ENCODE measurements at places on chromosomes 3 and 15. TPM values are rescaled to one million over a fixed set of nuclear protein-coding genes. Genes with fewer than 3 reads are reported as not detected.

DNA sequence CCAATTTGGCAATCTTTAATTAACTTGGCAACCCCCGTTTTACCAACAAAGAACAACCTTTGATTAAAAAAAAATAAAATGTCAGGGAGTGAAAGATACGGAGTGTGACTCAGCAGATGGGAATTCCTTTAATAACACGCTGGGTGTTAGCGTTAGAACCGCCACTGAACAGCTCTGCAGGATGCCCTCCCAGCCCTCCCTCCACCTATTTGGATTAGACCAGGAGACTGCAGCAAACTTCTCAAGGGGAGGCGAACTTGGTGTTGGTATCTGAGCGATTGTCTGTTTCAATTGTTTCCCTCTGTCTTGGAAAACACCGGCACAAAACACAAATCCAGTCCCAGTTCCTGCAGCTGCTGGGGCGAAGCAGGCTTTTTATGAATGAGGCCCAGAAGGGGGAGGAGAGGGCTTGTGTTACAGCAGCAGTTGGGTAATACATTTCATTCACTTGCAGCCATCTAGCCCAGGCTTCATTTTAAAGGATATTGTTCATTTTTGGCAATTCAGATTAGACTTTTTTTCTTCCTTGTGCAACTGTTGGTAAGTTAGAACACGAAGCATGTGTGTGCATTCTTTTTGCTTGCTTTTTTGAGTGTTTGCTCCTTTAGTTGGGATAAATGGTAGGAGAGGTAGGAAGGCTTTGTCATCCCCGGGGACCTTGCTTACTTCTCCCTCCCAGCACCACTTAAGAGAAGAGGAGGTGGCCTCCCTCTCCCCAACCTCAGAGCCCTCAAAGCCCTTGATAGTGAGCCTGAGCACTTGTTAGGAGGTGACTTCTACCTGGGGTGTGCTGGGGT is 152.3 kb downstream of the IGF1R start:
- peak; percentile 87 for DNase-seq

The SEMA3G gene
- 19.1 TPM for polyA plus RNA-seq

DNA sequence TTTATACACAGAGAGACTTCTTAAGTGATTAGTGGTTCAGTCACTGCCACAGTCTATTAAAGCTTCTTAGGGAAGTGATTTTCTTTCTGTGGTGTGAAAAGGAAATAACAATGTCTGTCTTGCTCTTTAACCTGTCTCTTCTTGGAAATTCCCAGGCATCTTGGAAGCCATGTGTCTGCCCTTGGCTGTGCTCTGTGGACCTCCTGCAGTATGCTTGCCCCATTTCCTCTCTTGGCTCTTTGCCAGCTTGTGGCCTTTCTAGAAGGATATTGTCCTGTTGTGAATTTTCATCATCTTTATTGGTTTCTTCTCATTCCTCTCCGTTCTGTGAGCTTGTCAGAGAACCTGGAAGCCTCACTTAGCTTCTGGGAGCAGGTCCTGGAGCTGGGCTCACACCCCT is 338.4 kb upstream of the C2CD4B start:
- DNase-seq: no peak

- DNase-seq: no peak
Measured at GRCh38 chr15:63306492-63307073, 29.2 kb downstream of the APH1B start.

DNA sequence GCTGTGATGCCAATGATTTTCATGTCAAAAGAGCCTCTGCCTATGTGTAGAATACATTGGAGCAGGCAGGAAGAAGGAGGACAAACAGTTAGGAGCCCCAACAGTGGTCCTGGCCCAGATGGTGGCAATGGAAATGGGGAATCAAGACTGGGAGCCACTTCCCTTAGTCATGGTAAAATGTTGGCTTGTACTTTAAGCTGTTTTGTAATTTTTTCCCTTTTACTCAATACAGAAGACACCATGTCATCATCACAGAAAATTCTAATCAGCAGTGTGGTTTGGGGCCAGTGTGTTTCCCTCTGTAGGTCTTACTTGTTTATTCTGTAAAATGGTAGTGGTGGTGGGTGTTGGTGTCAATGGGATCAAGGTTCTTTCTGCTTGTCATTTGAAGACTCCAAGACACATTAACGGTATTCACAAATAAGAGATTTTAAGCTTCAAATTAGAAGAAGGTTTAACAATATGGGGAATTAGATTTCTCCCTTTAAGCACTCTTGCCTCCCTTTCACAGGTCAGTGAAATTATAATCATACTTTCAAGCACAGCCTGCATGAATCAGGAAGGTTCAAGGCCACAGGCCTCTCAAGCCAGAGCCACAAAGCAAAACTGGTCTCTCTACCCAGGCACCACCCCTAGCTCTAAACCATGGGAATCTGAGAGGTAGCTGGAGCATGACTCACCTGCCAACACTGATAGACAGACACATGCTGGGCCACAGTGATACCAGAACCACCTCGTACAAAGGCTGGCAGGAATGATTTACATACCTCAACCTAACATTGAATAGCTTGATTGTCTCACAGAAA is 24.9 kb downstream of the SIAH2 start:
- no peak for DNase-seq

The DUOXA2 gene
- polyA plus RNA-seq: not detected

The MCCC1 gene
- polyA plus RNA-seq: 76.0 TPM

GRCh38 chr3:60986552-60986951 is 264.7 kb downstream of the FHIT start:
- no peak for DNase-seq

- DNase-seq: peak; percentile 51
Measured at GRCh38 chr15:72796515-72797337, 13.2 kb upstream of the ADPGK start.

DNA sequence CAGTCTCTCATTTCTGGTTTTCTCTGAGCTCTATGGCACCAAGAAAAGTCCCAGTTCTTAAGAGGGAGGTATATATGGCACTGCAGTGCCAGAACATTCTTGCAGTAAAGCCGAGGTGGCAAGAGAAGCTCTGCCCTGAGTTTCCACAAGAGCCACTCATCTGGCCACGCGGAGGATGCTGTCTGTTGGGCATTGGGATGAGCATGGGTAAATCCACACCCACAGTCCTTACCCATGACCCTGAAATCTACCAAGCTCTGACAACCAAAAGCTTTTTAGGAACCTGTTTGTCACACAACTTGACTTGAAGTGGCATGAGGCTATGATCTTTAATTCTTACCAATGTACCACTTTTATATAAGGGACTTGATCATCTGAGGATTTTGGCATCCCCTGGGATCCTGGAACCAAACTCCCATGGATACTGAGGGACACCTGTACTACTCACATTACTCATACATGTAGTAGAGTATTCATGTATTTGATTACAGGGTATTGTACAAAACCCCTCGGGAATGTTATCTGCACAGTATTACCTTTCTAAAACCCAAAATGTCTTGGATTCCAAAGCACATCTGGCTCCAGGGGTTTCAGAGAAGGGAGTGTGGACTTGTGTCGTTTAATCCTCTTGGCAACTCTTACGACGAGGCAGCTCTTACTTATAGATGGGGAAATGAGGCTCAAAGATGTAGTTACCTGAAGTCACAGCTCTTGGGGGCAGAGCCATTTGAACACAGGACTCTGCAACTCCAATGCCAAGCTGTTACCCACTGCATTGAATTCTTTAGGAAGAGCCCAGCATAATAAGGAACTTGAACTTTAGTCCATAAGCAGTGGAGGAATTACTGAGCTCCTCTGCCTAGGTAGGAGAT is 8.8 kb downstream of the RPL32 start:
- no peak for DNase-seq

The SCAANT1 gene
- 1.0 TPM for polyA plus RNA-seq

The RBPMS2 gene
- 12.6 TPM for polyA plus RNA-seq

- no peak for DNase-seq
Measured at GRCh38 chr3:157754451-157754850, 251.2 kb upstream of the VEPH1 start.

The WDR93 gene
- 3.7 TPM for polyA plus RNA-seq

- no peak for DNase-seq
Measured at GRCh38 chr3:55203006-55203405, 275.1 kb upstream of the LRTM1 start.

DNA sequence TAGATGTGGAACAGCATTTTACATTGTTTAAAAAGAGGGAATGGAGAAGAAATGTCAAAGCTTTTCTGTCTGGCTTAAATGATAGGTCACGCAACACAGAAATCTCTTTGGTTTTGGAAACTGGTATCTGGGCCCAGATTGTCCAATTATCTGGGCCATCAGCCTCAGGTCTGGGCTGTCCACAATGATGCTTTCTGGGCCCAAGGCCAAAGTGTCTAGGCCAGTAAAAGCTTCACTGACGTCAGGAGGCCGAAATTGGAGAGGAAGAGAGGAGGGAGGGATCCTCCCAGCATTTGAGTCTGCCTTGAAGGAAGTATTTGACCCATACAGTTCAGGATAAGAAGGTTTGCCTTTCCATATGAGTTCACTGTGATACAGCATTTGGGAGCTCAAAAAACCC is 60.7 kb upstream of the ALDH1A3 start:
- no peak for DNase-seq
